ENCODE measurements at places on chromosomes 11 and 22.

DNA sequence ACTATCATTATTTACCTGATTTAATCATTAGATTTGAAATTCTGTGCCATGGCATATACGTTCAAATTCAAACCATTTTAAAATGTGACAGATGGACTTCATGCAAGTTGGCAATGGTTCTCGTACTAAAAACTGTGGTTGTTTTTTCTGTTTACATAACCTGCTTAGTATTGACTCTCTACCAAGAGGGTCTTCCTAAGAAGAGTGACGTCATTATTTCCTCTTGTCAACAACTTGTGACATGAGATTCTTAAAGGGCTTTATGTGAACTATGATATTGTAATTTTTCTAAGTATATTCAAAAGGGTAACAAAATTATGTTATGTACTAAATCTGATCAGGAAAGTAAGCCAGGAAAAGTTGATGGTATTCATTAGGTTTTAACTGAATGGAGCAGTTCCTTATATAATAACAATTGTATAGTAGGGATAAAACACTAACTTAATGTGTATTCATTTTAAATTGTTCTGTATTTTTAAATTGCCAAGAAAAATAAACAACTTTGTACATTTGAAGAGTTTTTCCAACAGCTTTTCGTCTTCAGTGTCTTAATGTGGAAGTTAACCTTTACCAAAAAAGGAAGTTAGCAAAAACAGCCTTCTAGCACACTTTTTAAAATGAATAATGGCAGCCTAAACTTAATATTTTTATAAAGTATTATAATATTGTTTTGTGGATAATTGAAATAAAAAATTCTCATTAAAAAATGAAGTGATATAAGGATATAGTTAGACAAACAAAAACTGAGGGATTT is 87.0 kb downstream of the GRK3 start:
- DNase-seq, result no peak

- no peak for DNase-seq
These were observed 8.2 kb downstream of the ARHGEF12 start for GRCh38 chr11:120344302-120345004.

GRCh38 chr22:49950396-49950994 is 10.1 kb upstream of the PIM3 start:
- no peak for DNase-seq

DNA sequence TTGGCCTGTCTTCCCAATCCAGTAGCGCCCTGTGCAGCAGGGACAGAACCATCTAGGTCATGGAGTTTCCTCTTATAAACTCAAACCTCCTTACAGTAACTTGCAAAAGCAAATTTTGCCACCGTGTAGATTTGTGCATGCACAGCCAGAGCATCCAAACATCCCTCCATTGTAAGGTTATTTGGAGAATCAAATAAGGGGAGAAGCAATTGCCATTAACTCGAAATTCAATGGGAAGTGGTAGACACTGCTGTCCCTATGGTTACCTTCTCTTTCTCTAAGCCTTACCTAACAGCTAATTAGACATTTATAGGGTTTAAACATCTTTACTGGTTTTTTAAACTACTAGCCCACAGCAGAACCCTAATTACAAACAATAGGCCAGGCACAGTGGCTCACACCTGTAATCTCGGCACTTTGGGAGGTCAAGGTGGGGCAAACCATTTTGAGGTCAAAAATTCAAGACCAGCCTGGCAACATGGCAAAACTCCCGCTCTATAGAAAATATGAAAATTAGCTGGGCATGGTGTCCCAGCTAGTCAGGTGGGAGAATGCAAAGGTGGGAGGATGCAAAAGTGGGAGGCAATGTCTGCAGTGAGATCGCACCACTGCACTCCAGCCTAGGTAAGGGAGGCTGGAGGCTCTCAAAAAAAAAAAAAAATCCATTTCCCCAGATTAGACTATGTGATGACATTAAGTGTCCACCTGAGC is 6.6 kb downstream of the HSPA8 start:
- peak; percentile 43 for DNase-seq
